ENCODE measurements at places on chromosomes 2 and 18. TPM values are rescaled to one million over a fixed set of nuclear protein-coding genes. Genes with fewer than 3 reads are reported as not detected.

GRCh38 chr2:9364791-9365497 is 58.4 kb downstream of the ITGB1BP1 start:
- H3K27me3 ChIP-seq: no peaks in the 10 kb centered on the region
- no peak for DNase-seq
- H3K4me3 ChIP-seq: no peak overlapping the region
- H3K36me3 ChIP-seq: no peaks in the 10 kb centered on the region
- H3K27ac ChIP-seq: no peak overlapping the region
- H3K4me1 ChIP-seq: no peaks in the 10 kb centered on the region

DNA sequence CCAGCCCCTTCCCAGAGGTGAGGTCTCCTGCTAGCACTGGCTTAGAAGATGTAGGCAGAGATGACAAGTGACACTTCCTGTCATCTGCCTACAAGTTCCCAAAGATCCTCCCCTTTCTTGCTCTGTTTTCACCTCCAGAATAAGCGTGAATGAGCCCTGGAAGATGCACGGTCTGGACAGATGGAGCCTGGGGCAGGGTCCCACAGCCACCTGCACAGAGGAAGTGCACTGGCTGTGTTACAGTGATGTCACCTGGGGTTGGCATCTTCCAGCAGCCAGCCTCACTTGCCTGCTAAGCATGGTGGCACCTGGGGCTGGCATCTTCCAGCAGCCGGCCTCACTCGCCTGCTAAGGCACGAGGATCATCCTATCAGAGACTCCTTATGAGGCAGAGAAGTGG is 32.3 kb downstream of the TMEM18 start:
- no peak overlapping the region for H3K4me3 ChIP-seq
- no peak overlapping the region for H3K27ac ChIP-seq
- DNase-seq: no peak
- no peaks in the 10 kb centered on the region for H3K27me3 ChIP-seq

- no peak for DNase-seq
- H3K36me3 ChIP-seq: no peaks in the 10 kb centered on the region
- H3K27ac ChIP-seq: no peak overlapping the region
- H3K4me3 ChIP-seq: no peak overlapping the region
- H3K4me1 ChIP-seq: no peaks in the 10 kb centered on the region
Observed at GRCh38 chr2:180319586-180320405, 312.7 kb upstream of the CWC22 start.

DNA sequence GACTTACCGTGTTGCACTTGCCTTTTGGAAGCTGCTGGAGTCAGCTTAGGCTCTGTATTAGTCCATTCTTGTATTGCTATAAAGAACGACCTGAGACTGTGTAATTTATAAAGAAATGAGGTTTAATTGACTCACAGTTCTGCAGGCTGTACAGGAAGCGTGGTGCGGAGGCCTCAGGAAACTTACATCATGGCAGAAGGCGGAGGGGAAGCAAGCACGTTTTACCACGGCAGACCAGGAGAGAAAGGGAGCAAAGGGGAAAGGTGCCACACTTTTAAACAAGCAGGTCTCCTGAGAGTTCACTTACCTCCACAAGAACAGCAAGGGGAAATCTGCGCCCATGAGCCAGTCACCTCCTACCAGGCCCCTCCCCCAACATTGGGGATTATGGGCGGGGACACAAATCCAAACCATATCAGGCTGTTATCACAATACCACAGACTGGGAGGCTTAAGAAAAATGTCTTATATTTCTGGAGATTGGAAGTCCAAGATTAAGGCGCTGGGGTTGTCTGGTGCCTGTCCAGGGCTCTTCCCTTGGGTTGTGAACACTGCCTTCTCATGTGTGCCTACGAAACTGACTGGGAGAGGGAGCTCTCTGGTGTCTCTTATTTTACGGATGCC is 3.6 kb upstream of the D2HGDH start:
- H3K36me3 ChIP-seq: peaks cover 9% of the 10 kb centered on the region
- H3K4me1 ChIP-seq: peaks cover 20% of the 10 kb centered on the region
- DNase-seq: no peak
- H3K4me3 ChIP-seq: no peak overlapping the region
- H3K27ac ChIP-seq: no peak overlapping the region
- H3K27me3 ChIP-seq: no peaks in the 10 kb centered on the region

The FARSB gene
- 45.3 TPM for total RNA-seq

The ACMSD gene
- not detected for total RNA-seq

- no peak for DNase-seq
- H3K4me1 ChIP-seq: no peaks in the 10 kb centered on the region
- no peaks in the 10 kb centered on the region for H3K36me3 ChIP-seq
- H3K27me3 ChIP-seq: no peaks in the 10 kb centered on the region
Observed at GRCh38 chr18:57446322-57446721, 11.1 kb downstream of the ONECUT2 start.

GRCh38 chr2:173175222-173175621 is 99.6 kb downstream of the MAP3K20 start:
- peaks cover 40% of the 10 kb centered on the region for H3K4me1 ChIP-seq
- DNase-seq: no peak
- no peaks in the 10 kb centered on the region for H3K27me3 ChIP-seq
- peaks cover 6% of the 10 kb centered on the region for H3K36me3 ChIP-seq
- peak overlapping the region; percentile 71 for H3K27ac ChIP-seq

GRCh38 chr2:127625572-127625951 is 20.4 kb upstream of the GPR17 start:
- H3K4me3 ChIP-seq: no peak overlapping the region
- no peaks in the 10 kb centered on the region for H3K36me3 ChIP-seq
- no peaks in the 10 kb centered on the region for H3K27me3 ChIP-seq

The CASP8 gene
- total RNA-seq: 3.0 TPM

GRCh38 chr2:109722026-109722425 is 72.1 kb upstream of the RGPD5 start:
- H3K27ac ChIP-seq: no peak overlapping the region
- no peaks in the 10 kb centered on the region for H3K36me3 ChIP-seq
- H3K4me3 ChIP-seq: no peak overlapping the region
- peaks cover 4% of the 10 kb centered on the region for H3K4me1 ChIP-seq
- DNase-seq: no peak

The PRKCE gene
- total RNA-seq: 16.1 TPM

DNA sequence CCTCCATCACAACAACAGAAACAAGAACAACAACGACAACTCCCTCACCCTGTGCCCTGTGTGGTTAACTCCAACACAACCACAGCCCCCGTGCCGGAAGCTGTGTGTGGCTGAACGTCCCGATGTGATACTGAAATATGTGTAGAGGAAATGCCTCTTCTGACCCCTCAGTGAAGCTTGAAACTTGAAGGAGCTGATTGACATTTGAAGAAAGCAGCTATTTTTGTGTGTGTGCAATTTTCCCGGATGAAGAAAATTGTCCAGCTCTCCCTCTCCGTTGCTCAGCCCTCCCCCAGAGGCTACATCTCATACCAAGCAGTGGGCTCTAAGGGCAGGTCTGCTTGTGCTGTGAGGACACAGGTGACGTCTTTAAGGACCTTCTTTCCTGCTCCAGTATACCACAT is 173.8 kb downstream of the ICOS start:
- no peak overlapping the region for H3K4me3 ChIP-seq
- DNase-seq: no peak
- no peaks in the 10 kb centered on the region for H3K4me1 ChIP-seq
- no peaks in the 10 kb centered on the region for H3K36me3 ChIP-seq
- H3K27me3 ChIP-seq: no peaks in the 10 kb centered on the region

The DDX18 gene
- 33.4 TPM for total RNA-seq

- no peak overlapping the region for H3K27ac ChIP-seq
- H3K27me3 ChIP-seq: no peaks in the 10 kb centered on the region
- no peak overlapping the region for H3K4me3 ChIP-seq
- H3K36me3 ChIP-seq: no peaks in the 10 kb centered on the region
- no peak for DNase-seq
- H3K4me1 ChIP-seq: peaks cover 15% of the 10 kb centered on the region
Observed at GRCh38 chr2:119741868-119742267, 17.9 kb upstream of the PTPN4 start.

DNA sequence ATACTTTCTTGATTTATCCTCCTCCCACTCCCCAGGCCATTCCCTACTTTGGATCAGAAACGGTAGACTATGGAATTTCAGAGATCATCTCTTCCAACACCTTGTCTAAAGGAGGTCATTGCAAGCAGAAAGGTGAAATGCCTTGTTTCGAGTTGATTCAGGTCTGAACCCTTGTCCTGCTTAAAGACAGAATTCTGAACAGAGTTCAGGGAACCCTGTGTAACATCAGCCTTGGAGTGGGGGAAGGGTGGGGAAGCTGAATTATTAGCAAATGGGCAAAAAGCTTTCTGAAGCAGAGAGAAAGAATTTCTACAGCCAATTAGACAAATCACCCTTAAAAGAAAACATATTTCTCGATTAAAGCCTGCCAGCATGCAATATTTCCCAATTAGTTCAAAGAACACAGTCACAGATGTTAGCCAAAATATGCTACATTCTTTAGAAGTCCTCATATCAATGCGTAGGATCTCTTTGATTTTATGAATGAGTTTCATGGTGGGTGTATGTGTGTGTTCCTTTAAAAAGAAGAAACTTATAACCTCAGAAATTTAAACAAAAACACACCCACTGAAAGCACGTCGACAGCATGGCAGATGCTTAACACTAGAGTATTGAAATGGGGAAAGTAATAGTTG is 353.1 kb downstream of the RND3 start:
- H3K36me3 ChIP-seq: no peaks in the 10 kb centered on the region
- H3K4me3 ChIP-seq: no peak overlapping the region
- H3K27ac ChIP-seq: no peak overlapping the region
- no peak for DNase-seq

The SLC9A2 gene
- 7.1 TPM for total RNA-seq

The SCN7A gene
- total RNA-seq: 2.5 TPM

DNA sequence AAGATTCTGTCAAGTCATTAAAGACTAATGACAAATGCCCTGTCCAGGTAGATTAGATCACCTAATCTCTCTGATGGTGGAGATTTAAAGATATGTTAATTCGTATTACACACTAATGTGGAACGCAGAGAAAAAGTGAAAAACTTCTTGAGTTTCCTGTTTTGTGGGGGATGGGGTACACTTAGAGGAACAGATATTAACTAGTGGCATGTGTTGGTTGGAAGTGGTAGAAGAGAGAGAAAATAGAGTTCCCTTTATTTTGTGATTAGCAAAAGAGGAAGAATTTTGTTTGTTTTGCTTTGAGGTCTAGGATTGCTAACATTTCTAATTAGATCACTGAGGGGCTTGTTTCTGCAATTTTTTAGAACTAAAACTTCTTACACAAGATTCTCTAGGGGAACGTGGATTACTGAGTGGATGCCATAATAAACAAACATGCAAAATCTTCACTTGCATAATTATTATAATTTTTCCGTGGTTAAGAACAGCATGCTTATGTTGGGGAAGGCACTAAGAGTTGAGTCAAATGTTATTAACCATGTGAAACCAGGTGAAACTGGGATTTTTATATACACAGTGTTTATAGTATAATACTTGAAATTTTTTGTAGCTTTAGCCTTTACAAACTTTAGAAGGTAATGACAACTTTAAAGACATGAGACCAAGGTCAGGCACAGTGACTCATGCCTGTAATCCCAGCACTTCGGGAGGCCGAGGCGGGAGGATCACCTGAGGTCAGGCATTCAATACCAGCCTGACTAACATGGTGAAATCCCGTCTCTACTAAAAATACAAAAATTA is 97.4 kb upstream of the STK17B start:
- H3K36me3 ChIP-seq: no peaks in the 10 kb centered on the region
- no peaks in the 10 kb centered on the region for H3K27me3 ChIP-seq
- no peaks in the 10 kb centered on the region for H3K4me1 ChIP-seq
- DNase-seq: no peak
- H3K4me3 ChIP-seq: no peak overlapping the region

DNA sequence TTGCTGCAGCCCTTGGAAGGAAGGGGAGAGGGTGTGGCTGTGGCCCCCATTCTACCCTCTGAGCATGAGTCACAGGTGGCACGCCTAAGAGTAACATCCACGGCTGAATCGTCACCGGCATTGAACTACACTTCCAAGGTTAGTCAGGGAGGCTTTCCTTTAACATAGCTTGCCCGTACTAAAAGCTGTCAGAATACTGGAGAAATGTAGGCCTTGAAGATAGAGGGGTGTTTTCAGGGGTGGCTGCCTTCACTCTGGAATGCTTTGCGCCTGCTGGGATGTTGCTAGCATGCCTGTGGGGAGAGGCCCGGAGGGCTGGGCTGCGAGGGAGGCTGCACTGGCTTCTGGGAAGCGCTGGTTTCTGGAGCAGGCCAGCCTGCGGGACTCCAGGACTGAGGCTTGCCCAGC is 333.7 kb downstream of the AGAP1 start:
- no peak for DNase-seq
- H3K4me3 ChIP-seq: no peak overlapping the region
- no peaks in the 10 kb centered on the region for H3K36me3 ChIP-seq
- H3K27ac ChIP-seq: no peak overlapping the region
- H3K27me3 ChIP-seq: no peaks in the 10 kb centered on the region

DNA sequence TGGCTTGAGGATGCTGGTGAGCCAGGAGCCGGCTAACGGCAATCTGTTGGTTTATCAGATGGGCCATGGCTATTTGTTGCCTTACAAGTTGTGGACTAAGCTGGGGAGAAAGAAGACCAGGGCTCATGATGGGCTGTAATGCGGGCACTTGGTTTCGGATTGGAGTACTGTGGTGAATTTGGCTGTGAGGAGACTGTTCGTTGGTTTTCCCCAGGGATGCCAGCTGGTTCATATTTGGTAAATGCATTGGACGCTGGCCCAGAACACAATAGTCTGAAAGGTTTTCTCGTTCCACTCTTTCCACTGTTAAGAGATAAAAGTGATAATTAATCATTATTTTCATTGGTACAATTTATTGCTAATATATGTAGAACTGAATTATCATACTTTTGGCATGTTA is 108.9 kb downstream of the SATB2 start:
- H3K27me3 ChIP-seq: no peaks in the 10 kb centered on the region
- H3K27ac ChIP-seq: no peak overlapping the region
- no peaks in the 10 kb centered on the region for H3K4me1 ChIP-seq
- no peaks in the 10 kb centered on the region for H3K36me3 ChIP-seq
- no peak for DNase-seq

DNA sequence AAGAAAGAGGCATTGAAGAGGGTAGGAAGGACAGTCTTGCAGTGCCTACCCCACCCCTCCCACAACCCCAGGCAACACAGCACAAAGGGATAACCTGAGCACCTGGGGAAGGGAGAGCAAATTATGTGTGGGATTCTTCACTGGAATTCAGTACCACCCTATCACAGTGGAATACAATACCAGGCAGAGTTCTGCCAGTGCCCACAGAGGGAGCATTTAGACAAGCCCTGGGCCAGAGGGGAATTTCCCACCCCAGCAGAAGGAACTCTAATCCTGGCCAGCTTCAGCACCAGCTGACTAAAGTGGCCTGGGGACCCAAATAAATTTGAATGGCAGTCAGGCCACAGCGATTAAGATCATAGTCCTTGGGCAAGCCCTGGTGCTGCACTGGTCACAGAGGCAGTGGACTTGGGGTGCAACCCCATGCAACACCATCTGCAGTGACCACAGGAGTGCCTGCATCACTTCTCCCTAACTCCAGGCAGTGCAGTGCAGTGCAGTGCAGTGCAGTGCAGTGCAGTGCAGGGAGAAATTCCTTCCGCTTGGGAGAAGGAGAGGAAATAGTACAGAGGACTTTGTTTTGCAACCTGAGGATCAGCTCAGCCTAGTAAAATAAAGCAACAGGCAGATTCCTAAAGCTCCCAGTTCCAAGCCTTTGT is 147.8 kb upstream of the SRD5A2 start:
- no peaks in the 10 kb centered on the region for H3K27me3 ChIP-seq
- H3K27ac ChIP-seq: no peak overlapping the region
- H3K36me3 ChIP-seq: no peaks in the 10 kb centered on the region
- no peak for DNase-seq
- H3K4me1 ChIP-seq: no peaks in the 10 kb centered on the region
- H3K4me3 ChIP-seq: no peak overlapping the region

GRCh38 chr2:167114018-167114417 is 225.7 kb downstream of the XIRP2 start:
- H3K36me3 ChIP-seq: no peaks in the 10 kb centered on the region
- DNase-seq: no peak
- no peak overlapping the region for H3K4me3 ChIP-seq
- no peaks in the 10 kb centered on the region for H3K27me3 ChIP-seq
- no peaks in the 10 kb centered on the region for H3K4me1 ChIP-seq
- H3K27ac ChIP-seq: no peak overlapping the region
